ENCODE measurements at places on chromosomes 6 and 20. TPM values are rescaled to one million over a fixed set of nuclear protein-coding genes. Genes with fewer than 3 reads are reported as not detected.

The SRMS gene
- total RNA-seq: not detected

The IL17F gene
- not detected for total RNA-seq

The REPS1 gene
- total RNA-seq: 42.6 TPM

The HLA-DQB1 gene
- not detected for total RNA-seq

The GTSF1L gene
- total RNA-seq: not detected

The ANKRD66 gene
- total RNA-seq: not detected

The PRPH2 gene
- total RNA-seq: 0.72 TPM

The CLPSL1 gene
- total RNA-seq: not detected

The SMLR1 gene
- not detected for total RNA-seq

The USP49 gene
- 2.7 TPM for total RNA-seq

The SENP6 gene
- total RNA-seq: 113 TPM

The NR2E1 gene
- total RNA-seq: not detected

The IRF4 gene
- not detected for total RNA-seq

The KCNK16 gene
- total RNA-seq: not detected

The GPR6 gene
- not detected for total RNA-seq

The FAM217A gene
- not detected for total RNA-seq

The MBOAT1 gene
- total RNA-seq: 5.0 TPM

The FAM135A gene
- total RNA-seq: 21.0 TPM

The PRDM13 gene
- not detected for total RNA-seq

The TSBP1 gene
- not detected for total RNA-seq

The COX4I2 gene
- not detected for total RNA-seq

The SCRT2 gene
- total RNA-seq: not detected

The MUC22 gene
- total RNA-seq: not detected

The IRAK1BP1 gene
- total RNA-seq: 7.9 TPM

The SYNE1 gene
- 133 TPM for total RNA-seq

The EYA4 gene
- total RNA-seq: 5.7 TPM

The MPIG6B gene
- total RNA-seq: not detected

The OLIG3 gene
- 0.74 TPM for total RNA-seq

The MACROD2 gene
- 1.3 TPM for total RNA-seq

The TPX2 gene
- total RNA-seq: 6.2 TPM

The TMEM200A gene
- total RNA-seq: 61.5 TPM

The KHDC1 gene
- 0.16 TPM for total RNA-seq

Data from fibroblast of the aortic adventitia (primary cell).